ENCODE measurements at places on chromosomes 1 and 21.
A peak's percentile ranks its signal among the peaks of the same experiment; 100 is the strongest.

GRCh38 chr1:247747616-247748015, 325 bp downstream of the OR14A2 start:
- no peaks in the 10 kb centered on the region for H3K36me3 ChIP-seq
- no peaks in the 10 kb centered on the region for H3K27me3 ChIP-seq
- no peak overlapping the region for H3K27ac ChIP-seq
- no peak overlapping the region for H3K4me3 ChIP-seq
- no peaks in the 10 kb centered on the region for H3K4me1 ChIP-seq
- DNase-seq = no peak

- H3K4me3 ChIP-seq = no peak overlapping the region
- no peak overlapping the region for H3K27ac ChIP-seq
- DNase-seq = no peak
- peaks cover 6% of the 10 kb centered on the region for H3K36me3 ChIP-seq
- no peaks in the 10 kb centered on the region for H3K27me3 ChIP-seq
These were observed 112.8 kb downstream of the PLPP3 start for GRCh38 chr1:56466538-56466937.

GRCh38 chr1:10306435-10306834, 92.4 kb upstream of the PGD start:
- H3K4me3 ChIP-seq = no peak overlapping the region
- no peak for DNase-seq
- no peak overlapping the region for H3K27ac ChIP-seq
- H3K36me3 ChIP-seq = peaks cover 33% of the 10 kb centered on the region
- H3K27me3 ChIP-seq = no peaks in the 10 kb centered on the region

DNA sequence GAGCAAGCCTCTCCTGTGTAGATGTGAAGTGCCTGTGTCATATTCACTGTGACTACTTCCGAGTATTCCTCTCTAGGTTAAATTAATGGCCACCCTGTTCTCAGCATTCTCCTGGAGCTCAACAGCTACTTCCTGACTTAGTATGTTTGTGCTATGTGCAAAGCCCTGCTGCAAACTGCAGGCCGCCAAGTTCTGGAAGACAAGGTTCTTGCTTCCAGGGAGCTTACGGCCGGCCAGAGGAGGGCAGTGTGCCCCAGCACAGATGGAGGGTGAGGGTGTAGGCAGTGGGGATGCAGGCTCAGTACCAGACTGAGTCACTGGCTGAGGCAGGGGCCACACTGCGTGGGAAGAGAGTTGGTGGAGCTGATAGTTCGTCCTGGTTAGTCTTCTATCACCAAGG, 43.2 kb downstream of the ELK4 start:
- peak; percentile 69 for DNase-seq
- H3K27me3 ChIP-seq = peaks cover 15% of the 10 kb centered on the region
- H3K36me3 ChIP-seq = no peaks in the 10 kb centered on the region

DNA sequence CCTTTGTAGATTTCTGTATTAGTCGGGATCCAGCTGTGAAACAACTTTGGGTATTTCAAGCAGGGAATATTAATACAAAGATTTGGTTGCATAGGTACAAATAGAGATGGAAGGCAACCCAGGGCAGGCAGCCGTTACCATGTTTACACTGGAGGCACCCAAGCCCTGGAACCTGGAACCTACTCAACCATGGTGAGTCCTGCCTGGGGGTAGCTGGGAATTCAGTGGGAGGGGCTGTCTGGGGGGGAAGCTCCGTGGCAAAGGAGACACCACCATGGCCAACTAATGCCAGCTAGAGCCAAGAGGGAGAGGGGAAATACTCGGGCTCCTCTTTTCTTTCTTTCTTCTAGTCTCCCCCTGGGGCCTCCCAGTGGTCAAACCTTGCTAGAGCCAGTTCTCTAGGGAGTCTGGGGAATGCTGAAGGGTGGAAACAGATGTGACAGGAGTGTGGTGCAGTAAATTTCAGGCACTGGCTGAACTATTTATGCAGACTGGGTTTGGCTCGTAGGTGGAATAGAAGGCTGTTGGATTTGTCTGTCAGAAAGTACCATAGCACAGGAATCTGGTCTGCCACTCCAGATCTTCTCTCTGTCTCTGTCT, 91.9 kb upstream of the CACNA1E start:
- H3K27me3 ChIP-seq = peaks cover 32% of the 10 kb centered on the region
- H3K4me1 ChIP-seq = peaks cover 30% of the 10 kb centered on the region
- no peak overlapping the region for H3K4me3 ChIP-seq
- no peak for DNase-seq
- no peaks in the 10 kb centered on the region for H3K36me3 ChIP-seq

- DNase-seq = no peak
- H3K4me3 ChIP-seq = no peak overlapping the region
- H3K36me3 ChIP-seq = no peaks in the 10 kb centered on the region
- peaks cover 24% of the 10 kb centered on the region for H3K4me1 ChIP-seq
These were observed 1.5 kb downstream of the PTGFRN start for GRCh38 chr1:116911188-116911553.

GRCh38 chr1:176111835-176112234, 95.3 kb downstream of the COP1 start:
- peaks cover 33% of the 10 kb centered on the region for H3K36me3 ChIP-seq
- no peak overlapping the region for H3K27ac ChIP-seq
- H3K4me1 ChIP-seq = no peaks in the 10 kb centered on the region
- DNase-seq = no peak
- no peak overlapping the region for H3K4me3 ChIP-seq

DNA sequence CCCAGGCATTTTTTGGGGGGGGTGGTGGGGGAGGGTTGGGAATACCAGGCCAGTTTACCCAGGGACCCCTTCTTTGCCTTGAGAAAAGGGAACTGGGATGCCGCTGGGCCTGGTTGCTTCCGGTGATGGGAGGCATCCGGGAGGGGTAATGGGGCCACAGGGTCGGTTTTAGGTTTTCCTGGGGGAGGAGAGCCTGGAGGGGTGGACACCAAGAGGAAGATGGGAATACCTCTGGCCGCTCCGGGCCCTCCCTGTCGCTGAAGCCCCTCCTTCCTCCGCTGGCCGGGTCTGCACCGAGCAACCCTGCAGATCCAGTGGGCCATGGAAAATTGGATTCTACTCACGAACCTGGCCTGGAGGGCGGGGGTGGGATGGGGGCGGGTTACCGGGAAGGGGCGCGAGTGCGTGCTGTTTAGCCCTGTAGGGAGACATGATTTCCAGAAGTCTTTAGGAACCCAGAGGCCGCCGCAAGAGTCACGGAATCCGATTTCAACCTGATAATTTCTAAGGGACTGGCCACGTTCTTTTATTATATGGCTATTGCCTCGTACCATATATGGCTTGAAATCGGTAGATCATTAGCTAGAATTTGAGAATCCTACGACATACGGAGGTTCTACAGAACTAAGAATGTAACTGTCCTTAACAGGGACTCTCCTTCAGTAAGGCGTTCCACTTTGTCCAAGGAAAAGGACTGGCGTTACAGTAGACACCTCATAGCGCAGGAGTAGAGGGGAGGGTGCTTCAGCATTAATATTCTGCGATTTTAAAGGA, 749 bp downstream of the AKIRIN1 start:
- peak overlapping the region; percentile 81 for H3K27ac ChIP-seq
- H3K36me3 ChIP-seq = peaks cover 22% of the 10 kb centered on the region
- H3K27me3 ChIP-seq = no peaks in the 10 kb centered on the region
- H3K4me3 ChIP-seq = peak overlapping the region; percentile 92

DNA sequence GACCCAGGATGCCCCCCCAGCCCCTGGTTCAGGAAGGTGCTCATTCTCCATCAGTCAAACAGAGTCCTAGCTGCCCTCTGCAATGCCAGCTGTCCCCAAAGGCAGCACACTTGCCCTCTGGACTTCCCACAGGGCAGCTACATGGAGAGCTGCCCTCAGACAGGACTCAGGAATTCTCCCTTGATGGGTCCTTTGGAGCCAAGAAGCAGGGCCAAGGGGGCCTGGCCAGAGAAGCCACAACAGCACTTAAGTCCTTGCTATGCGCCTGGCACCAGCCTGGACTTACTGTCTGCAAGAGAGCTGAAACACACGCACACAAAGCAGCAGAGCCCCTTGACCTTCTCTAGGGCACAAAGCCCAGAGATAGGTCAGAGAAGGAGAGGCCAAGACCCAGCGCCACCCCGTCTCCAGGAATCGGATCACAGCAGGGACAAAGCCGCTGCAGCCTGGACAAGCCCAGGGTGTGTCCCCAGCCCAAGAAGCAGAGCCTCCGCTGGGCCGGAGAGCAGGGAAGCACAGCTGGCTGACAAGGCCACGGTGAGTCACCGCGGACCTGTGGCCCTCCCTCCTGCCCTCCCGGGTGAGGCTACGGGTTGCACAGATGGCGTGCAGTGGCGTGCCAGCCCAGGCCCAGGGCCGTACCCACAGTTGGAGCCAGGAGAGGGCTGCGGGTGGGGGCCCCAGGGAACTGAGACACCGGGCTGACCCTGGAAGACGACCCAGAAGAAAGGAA, 1.7 kb downstream of the WNT9A start:
- H3K27me3 ChIP-seq = peaks cover 12% of the 10 kb centered on the region
- peak overlapping the region; percentile 80 for H3K27ac ChIP-seq
- peaks cover 7% of the 10 kb centered on the region for H3K4me1 ChIP-seq
- peak overlapping the region; percentile 82 for H3K4me3 ChIP-seq
- H3K36me3 ChIP-seq = no peaks in the 10 kb centered on the region

DNA sequence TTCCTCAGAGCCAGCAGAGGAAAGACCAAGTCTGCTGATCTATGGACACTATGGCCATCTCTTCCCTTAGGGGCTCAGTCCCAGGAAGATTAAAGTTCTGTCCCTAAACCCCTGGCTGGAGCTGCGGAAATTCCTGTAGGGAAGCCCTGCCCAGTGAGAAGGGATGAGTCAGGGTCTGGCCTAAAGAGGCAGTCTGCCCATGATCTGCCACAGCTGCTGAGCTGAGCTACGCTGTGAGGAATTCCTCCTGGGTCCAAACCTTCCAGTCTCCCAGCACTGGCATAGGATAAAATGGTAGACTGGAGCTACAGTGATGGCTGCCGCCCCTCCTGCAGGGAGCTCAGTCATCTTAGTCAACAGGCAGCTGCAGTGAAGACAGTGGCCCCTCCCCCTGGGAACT, 213.7 kb downstream of the BRINP2 start:
- no peak for DNase-seq
- H3K4me3 ChIP-seq = no peak overlapping the region
- peaks cover 12% of the 10 kb centered on the region for H3K4me1 ChIP-seq
- H3K27me3 ChIP-seq = peaks cover 5% of the 10 kb centered on the region
- peaks cover 6% of the 10 kb centered on the region for H3K36me3 ChIP-seq
- no peak overlapping the region for H3K27ac ChIP-seq

- no peak overlapping the region for H3K4me3 ChIP-seq
- H3K27ac ChIP-seq = no peak overlapping the region
- DNase-seq = no peak
- H3K27me3 ChIP-seq = no peaks in the 10 kb centered on the region
- peaks cover 7% of the 10 kb centered on the region for H3K4me1 ChIP-seq
These were observed 389.9 kb downstream of the SIPA1L2 start for GRCh38 chr1:232239998-232240397.

- peak overlapping the region; percentile 2 for H3K4me3 ChIP-seq
- no peak overlapping the region for H3K27ac ChIP-seq
- no peaks in the 10 kb centered on the region for H3K36me3 ChIP-seq
- no peak for DNase-seq
- peaks cover 36% of the 10 kb centered on the region for H3K4me1 ChIP-seq
These were observed 13.5 kb downstream of the KCNQ4 start for GRCh38 chr1:40796939-40797667.

DNA sequence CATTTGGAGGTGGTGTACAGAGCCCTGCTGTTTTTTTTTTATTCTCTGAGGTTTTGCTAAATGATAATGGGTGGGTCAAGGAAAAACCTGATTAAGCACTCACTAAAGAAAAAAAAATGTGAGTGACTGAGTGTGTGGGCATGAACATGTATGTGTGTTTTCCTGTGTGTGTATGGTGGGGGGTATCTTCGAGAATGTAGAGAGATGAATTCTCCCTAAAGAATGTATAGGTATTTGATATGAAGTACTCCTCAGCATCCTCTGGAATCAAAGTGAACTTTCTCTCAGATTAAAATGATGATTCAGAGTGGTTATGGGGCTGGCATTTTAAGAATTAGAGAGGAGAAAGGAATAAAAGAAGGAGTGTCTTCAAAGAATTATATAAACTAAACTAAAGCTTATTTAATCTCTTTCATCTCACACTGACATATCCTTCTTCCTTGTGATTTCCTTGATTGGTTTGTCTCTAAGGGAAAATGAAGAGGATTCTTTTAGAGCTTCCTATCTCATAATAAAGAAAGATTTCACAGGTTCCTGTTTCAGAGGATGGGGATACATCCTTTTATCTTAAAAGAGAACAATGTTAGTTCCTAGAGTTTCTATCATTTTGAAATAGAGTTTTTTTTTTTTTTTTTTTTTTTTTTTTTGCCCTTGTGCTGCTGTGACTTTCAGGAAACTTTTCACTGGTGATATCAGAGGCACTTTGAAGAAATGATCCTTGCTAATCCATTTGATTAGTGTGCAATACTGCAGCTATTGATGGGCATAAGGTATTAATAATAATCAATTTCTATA, 23.9 kb downstream of the S1PR1 start:
- no peaks in the 10 kb centered on the region for H3K36me3 ChIP-seq
- no peak overlapping the region for H3K4me3 ChIP-seq
- no peaks in the 10 kb centered on the region for H3K27me3 ChIP-seq
- peak overlapping the region; percentile 4 for H3K27ac ChIP-seq
- peaks cover 37% of the 10 kb centered on the region for H3K4me1 ChIP-seq
